ENCODE measurements at places on chromosomes 7 and 10. TPM values are rescaled to one million over a fixed set of nuclear protein-coding genes. Genes with fewer than 3 reads are reported as not detected.

Gene MINDY3
- total RNA-seq, result 19.4 TPM

Gene CUBN
- total RNA-seq, result 0.76 TPM

DNA sequence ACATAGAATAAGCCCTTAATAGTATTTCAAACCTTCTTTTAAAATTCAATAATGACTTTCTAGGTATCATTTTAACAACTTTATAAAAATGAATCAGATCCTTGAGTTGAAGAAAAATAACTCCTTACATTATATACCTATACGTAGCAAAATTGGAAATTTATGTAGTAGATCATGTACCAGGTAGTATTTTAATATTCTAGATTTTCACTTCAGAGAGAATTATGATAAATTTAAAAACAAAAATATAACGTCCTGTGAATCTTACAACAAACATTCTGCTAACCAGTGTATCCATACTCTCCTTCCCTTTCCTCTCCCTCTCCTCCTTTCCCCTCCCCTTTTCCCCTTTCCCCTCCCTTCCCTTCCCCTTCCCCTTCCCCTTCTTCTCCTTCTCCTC, 6.1 kb upstream of the RAB11FIP2 start:
- no peak for DNase-seq

DNA sequence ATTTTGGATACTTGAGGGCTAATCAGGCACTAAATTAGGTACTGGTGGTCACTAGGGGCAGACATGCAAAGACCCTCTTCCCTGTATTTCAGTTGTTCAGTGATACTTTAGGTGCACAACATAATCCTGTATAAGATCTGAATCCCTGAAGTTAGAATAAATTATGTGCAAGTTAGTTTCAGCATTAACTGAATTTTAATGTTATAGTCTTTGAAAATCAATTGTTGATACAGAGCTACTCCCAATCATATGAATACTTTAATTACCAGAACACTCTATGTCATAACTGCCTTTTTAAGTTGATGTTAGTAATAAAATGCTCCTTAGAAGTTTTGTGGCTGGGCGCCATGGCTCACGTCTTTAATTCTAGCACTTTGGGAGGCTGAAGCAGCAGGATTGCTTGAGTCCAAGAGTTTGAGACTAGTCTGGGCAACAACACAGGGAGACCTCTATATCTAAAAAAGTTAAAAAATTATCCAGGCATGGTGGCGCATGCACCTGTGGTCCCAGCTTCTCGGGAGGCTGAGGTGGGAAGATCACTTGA, 87.1 kb upstream of the SKAP2 start:
- no peak for DNase-seq

DNA sequence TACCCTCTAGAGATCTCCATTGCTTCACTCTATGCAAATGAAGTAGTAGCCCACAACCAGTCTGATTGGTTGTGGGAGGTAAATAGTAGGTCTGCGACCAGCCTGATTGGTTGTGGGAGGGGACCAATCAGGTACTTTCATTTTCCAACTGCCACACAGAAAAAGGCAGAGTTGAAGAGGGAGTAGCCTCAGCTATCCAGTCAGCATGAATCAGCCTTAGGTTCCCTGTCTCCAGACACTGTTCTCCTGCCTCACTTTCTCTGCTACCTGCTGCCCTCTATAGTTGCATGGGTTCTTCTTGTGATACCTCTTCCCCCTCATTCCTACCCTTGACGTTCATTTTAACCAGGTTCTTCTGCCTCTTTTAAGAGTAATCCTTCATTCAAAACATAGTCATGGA, 114.5 kb upstream of the LYZL1 start:
- no peak for DNase-seq

DNA sequence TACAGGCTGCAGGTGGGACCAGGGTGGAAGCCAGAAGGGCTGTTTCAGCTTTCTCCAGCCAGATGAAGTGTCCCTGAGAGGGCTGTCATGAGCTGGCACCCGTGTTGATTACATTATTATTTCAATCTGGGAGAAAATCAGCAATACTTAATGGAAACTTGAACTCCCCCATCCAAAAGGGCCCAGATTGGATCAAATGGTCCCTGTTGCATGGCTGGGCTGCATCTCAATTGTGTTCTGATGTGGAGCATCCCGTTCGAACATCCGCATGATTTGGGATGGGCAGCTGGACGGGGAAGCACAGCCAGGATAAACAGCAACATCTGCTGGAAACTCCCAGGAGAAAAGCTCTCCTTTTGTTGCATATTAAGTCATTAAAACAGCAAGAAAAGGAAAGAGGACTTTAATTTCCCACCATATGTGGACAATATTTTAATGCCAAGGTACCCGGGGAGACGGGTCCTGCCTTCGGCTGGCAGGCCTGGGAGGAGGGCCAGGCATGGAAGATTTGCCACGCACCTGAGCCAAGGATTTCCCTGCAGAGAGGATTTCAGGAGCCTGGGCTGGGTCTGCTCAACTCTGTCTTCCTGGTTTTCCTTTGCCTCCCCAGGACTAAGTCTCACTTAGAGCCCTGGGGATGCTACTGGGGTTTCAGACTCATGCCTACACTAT, 52.4 kb downstream of the NPTX2 start:
- DNase-seq, result no peak

- no peak for DNase-seq
Measured at GRCh38 chr7:139829025-139829774, at the start of gene TBXAS1. Gene TBXAS1, plus strand, starts transcription at chr7:139829264. Its CDS starts 127 bp downstream, at chr7:139829391.

- DNase-seq, result no peak
Measured at GRCh38 chr10:76840802-76841201, 796.8 kb downstream of the KCNMA1 start.
